ENCODE measurements at places on chromosomes 4 and X.

- no peak for DNase-seq
Measured at GRCh38 chr4:19266566-19266965, 985.1 kb upstream of the SLIT2 start.

GRCh38 chrX:42484233-42484632, 293.7 kb downstream of the PPP1R2C start:
- DNase-seq: no peak

- no peak for DNase-seq
Measured at GRCh38 chr4:157564218-157564617, 343.7 kb downstream of the GRIA2 start.

DNA sequence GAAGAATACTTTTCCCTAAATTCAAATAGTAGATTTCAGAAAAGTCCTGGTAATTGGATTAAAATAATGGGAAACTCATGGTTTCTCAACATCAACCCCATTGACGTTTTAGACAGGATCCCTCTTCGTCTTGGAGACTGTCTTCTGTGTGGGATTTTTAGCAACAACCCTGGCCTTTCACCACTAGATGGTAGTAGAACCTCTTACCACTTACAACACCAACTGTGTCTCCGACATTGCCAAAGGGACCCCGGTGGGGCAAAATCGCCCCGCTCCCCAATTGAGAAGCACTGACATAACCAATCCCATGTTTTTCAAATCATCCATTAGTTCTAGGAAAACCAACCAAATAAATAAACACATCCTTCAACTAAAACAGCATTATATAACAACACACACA, 16.9 kb upstream of the ANOS1 start:
- no peak for DNase-seq

GRCh38 chr4:169668069-169668721, 47.8 kb downstream of the CLCN3 start:
- DNase-seq: no peak

DNA sequence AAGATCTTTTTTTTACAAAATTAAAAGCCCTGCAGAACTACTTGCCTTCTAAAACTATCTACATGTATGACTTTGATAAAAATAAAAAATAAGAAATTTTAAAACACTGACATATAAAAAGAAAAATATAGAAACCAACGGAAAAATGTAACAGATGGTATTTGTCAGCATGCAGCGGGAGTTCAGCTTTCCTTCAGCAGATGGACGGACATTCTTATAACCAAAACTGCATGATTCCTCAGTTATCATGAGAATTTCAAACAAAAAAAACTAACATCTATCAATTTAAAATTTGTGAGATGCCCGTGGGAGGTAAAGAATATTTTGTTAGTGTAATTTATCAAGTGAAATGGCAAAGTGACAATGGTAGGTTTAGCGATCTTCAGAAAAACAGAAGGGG, 23.2 kb downstream of the RWDD4 start:
- no peak for DNase-seq

DNA sequence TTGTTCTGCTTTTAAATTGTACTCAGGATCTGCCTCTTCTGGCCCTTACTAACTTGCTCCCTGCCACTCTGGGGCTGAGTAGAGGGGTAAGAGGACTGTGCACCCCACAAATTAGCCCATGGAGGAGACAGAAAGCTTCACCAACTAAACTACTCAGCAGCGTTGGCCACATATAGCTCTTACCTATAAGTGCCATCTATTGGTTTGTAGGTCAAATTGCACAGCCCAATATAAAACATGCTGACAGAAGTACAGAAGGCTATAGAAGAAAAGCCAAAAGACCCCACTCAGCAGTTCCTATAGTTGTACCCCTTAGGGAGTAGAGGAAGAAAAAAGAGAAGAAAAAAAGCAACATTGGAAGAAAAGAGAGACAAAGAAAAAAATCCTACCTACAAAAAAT, 341.2 kb upstream of the FMR1 start:
- no peak for DNase-seq

DNA sequence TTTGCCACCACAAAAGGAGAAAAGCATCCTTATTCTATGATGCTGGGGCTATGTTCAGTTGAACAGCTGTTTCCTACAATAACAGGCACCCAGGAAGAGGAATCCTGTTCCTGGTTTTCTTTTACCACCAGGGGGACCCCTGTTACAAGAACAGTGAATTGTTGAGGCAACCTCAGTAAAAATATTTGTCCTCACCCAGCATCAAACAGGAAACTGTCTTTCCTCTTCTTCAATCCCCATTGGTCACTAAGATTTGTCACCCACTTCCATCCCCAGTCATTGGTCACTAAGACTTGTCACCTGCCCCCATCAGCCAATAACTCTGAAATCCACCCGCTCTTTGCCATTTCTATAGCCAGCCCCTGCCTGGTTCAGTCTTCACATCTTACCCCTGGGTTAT, 143.5 kb upstream of the GALNT7 start:
- DNase-seq: no peak
